ENCODE measurements at places on chromosomes 7 and 10.

GRCh38 chr10:98646998-98647917 lies 200.5 kb upstream of the HPS1 start:
- DNase-seq = no peak

DNA sequence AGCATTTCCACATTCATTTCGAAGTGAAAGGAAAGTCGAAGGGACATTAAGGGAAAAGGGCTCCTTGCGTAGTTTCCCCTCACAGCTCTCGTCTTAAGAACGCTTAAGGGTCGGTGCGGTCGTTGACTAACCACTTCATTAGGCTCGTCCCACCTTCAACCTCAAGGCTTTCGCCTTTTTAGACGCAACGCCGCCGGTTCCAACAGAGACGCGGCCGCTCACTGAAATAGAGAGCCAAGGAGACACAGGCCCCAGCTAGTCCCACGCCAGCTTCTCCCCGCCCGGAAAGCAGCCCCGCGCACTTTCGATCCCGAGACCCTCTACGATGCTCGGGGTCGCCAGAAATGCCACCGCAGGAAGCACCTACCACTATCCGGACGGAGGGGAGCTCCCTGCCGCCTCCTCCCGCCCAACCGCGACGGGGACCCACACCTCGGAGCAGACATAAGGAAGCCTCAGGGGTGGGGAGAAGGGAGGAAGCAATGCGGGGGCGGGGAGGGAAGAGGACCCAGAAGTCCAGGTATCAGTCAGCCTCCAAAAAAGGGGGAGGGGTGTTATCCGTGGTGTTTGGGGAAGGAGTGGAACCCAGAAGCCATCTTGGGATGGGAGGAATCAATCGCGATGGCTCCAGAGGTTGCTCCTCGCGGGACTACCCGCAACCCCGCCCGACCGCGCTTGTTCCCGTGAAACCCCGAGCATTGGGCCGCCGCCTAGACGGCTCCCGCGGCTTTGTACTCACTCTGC lies 559 bp downstream of the TRA2A start:
- DNase-seq = no peak

DNA sequence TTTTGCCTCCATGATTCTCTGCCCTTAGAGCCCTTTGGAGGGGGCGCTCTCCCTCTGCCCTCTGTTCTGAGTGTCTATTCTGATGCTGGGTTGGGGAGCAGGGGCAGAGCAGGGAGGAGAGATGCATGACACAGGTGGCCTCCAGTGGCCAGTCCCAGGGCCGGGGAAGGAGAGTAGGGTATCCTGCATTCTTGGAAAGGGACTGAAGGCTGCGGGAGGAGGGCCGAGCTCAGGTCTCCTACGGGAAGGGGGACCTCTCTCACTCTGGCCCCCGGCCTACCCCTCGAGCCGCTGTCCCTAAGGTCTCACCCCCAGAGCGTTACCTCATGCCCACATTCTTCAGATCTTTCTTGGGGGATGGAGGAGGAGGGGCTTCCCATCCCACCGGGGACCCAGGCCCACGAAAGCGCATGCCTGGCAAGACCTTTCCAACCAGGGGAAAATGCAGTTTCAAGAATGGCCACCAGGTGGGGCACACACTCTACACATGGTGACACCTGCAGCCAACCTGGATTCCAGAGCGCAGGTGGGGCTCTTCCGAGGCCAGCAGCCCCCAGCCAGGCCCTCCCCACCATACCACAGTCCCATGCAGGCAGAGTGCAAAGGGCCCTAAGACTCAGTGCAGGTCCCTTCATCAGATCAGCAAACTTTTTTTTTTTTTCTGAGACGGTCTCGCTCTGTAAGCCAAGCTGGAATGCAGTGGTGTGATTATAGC lies 86.4 kb downstream of the MYL10 start:
- DNase-seq = peak; percentile 65

GRCh38 chr7:8514781-8515519 lies 81.5 kb downstream of the NXPH1 start:
- no peak for DNase-seq

DNA sequence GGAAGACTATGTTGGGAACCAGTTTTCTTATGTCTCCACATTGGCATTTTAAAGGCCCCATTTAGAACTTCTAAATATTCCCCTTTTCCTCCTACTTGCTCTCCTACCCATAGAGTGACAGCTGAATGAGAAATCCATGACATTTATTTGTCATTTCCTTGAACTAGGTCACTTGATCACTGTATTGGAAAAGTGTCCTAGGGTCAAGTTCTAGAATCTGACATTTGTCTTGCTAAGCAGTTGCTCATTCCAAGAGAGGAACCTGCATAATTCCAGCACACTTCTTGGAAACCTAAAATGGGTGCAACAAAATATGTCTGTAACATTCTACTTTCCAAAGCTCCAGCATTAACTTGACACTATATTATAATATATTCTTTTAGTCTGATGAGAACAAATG lies 3.6 kb upstream of the DPY19L1 start:
- DNase-seq = no peak

GRCh38 chr10:92627845-92628480 lies 35.0 kb downstream of the KIF11 start:
- no peak for DNase-seq

- DNase-seq = no peak
Observed at GRCh38 chr7:36820527-36821170, 96.4 kb upstream of the AOAH start.

- no peak for DNase-seq
Observed at GRCh38 chr7:84746353-84746752, 440.5 kb downstream of the SEMA3D start.

DNA sequence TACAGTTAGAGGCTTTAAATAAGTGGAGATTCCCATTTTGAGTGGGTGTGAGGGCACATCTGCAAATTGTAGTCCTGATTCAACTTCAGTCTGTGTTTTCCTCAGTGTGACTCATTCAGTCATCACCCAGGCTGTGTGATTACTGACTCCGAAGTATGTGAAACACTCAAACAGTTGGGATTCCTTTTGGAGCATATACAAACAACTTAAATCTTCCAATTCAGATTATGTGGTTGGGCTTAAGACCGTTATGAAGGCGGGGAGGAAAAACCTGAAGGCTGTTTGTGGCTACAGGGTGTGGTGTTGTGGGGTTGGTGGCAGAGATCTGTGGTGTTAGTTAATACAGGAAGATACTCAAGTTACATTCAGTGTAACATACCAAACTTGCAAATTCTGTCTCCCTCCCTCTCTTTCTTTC lies 259.7 kb upstream of the FERD3L start:
- no peak for DNase-seq

DNA sequence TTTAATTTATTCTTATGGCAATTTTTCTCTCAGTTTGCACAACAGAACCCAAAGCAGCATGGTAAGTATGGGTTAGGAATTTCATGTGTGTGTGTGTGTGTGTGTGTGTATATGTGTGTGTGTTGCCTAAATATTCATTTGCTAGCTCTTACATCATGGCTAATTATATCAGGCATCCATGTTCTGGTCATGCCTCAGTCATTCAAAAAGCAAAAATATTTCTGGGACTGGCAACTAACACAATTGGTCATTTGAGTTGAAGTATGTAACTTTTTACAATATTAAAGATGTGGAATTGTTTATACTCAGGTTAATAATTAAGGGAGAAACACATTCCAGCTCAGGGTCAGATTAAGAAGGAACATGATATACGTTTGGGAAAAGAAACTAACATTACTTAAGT lies 67.6 kb upstream of the PHYHIPL start:
- DNase-seq = no peak

DNA sequence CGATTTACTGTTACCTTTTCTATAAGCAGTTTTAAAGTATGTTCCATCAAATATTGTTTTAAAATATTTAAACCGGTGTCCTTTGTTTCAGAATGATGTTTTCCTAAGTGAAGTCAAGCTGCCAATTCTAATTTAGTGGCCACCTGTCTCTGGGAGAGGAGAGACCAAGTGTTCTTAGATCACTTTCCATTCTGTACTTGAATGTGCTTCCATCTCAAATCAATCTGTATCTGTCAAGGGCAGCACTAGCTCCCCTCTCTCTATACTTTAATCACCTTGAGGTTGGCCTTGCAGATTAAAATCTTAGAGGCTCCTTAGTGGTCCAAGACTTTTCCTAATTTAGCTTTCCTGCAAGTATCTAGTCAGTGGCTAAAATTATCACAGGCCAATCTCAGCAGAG lies 49.6 kb downstream of the LGI1 start:
- DNase-seq = no peak

- peak; percentile 35 for DNase-seq
Observed at GRCh38 chr7:122802301-122802751, 83.9 kb downstream of the CADPS2 start.

GRCh38 chr7:112821345-112821744 lies 31.2 kb upstream of the TMEM168 start:
- DNase-seq = no peak

DNA sequence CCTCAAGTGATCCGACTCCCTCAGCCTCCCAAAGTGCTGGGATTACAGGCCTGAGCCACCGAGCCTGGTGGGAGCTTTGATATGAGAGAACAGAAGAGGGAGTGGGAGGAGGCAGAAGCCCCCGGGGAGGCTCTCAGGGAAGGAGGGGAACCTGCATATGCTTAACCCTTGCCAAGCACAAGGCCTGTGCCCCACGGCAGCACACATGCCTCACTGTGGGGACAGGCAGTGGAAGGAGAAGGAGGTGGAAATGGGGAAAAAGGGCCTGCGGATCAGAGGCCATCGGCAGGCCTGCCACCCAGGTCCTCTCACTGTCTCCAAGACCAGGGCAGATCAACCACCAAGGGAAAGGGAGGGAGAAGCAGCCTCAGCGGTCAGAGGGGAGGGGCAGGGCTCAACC lies 7.2 kb upstream of the GRID1 start:
- no peak for DNase-seq

DNA sequence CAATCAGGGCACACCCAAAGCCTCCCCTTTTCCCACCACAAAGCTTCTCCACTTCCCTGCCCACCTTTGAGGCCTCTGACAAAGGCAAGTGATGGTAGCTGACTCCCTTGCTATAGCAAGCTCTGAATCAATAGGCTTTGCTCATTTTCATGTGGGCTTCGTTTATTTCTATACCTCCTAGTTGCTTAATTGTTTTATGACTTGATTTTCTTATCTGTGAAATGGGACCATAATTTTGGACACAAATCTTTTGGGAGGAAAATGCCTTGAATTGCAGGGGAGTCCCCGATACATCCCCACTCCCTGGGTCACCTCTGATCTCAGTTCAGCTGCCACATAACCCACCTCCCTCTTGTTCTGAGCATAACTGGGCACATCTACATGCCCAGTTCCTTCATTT lies 13.7 kb upstream of the DLG5 start:
- no peak for DNase-seq

DNA sequence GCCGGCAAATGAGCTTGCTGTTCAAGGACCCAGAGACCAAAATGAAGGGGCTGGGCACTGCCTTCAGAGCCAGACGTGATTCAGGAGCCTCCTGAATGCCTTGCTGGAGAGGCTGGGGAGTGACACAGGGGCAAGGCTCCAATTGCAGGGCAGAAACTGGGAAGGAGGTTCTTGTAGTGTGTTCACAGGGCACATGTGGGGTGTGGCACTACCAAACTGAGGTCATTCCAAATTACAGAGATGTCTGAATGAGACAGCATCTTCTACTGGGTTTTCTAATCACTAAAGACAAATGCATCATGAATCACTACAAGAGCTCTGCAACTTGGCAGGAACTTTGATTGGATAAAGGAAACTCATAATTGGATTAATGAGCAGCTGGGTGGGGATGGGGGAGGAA lies 17.8 kb downstream of the CRTAC1 start:
- DNase-seq = no peak
